Breast epithelium (tissue), 4 donors: ENCODE measurements at places on chromosomes 3 and 15. TPM values are rescaled to one million over a fixed set of nuclear protein-coding genes. Genes with fewer than 3 reads are reported as not detected.
A peak's percentile ranks its signal among the peaks of the same experiment; 100 is the strongest.

- DNase-seq, result no peak
Observed at GRCh38 chr3:105353485-105354161, 13.1 kb upstream of the ALCAM start.

DNA sequence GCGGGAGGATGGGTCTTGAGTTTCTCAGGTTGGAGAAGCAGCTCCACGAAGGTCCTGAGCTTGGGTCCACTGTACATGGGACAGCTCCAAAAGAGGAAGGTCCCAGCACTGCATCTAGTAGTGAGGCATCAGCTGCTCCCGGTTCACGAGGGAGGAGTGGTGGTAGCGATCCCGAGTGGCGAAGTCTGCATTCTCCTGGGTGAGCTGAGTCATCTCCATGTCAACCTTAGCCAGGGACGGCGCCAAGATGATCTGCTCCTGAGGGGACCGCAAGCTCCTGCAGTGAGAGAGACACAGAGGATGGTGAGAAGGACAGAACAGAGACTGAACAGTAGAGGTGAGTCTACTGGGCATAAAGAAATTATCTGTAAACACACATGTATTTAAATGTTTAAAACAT is 28.0 kb upstream of the HEG1 start:
- no peak for DNase-seq

DNA sequence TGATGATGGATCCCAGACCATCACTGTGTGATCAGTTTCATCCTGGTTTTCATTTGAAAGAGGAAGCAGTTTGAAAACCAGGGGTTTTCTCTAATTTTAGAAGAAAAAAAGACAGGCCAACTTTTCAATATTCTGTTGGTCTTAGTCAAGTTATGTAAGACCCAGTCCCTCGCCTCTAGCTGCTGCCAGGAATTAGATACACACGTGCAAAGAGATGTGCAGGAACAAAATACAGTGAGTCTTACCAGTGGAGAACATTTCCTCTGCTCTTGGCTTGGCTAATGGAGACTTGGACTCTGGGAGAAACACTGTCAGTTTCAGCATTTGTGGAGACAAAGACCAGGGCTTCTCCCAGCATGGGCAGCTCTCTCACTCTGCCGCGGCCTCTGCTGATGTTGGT is 214.9 kb upstream of the C2CD4B start:
- DNase-seq, result no peak

GRCh38 chr15:101637516-101637915 is 14.7 kb downstream of the TM2D3 start:
- DNase-seq, result no peak

DNA sequence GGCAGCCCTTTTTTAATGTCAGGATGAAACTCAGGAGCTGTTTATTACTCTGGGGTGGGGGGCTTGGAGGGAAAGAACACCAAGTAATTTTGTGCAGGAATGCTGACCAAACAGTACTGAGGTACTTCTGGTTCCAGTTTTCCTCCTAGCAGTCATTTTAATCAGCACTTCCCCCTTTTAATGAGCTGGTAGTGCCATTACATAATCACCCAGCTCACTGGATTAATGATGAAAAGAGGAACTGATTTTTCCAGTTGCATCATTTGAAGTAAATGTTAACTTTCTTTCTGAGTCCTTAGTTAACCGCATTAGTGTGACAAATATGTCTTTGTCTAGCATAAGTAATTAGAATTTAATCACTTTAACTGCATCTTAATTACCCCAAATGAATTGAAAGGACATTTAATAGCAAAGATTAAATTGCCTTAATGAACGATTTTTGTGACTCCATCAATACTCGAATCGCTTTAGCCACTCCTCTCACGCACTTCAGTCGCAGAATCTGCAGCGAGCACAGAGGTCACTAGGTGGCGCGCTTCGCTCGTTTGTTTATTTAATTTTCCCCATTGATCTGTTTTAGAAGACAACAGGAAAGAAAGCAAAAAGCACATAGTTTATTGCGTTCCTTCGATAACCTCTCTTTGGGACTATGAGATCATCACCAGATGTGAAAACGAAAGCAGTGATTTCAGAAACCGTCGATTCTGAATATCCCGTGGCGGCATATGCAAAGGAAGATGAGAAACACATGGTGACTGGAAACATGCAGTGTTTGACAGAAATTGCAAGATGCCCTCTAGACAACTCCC is 9.8 kb downstream of the ONECUT1 start:
- DNase-seq, result no peak

DNA sequence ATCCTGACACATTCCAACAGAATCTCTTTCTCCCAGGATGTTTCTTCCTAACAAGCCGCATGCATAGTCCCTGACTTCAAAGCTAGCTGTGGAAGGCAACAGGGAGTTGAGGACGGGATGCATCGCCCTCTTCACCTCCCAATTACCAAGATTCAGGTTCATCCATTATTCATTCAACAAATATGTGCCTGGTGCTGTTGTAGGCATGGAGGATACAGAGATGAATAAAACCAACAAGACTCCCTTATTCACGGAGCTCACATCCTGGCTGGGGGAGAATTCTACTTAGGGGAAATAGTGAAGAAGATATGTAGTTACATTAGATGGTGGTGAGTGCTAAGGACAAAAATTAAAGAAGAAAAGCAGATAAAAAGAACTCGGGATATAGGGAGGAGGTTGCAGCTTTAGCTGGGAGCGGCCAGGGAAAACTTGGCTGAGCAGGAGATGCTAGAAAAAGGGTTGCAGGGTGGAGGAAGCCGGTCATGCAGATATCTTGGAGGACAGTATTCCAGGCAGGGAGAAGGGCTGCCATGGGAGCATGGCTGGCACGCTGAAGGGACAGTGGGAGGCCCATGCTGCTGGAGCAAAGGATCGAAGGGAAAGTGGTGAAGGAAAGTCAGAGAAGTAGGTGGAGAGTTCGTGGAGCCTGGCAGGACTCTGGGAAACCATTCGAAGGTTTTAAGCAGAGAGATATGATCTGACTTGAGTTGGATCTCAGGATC is 5.0 kb downstream of the ITGB5 start:
- no peak for DNase-seq

GRCh38 chr15:40002295-40002694 is 36.7 kb downstream of the SRP14 start:
- DNase-seq, result no peak

DNA sequence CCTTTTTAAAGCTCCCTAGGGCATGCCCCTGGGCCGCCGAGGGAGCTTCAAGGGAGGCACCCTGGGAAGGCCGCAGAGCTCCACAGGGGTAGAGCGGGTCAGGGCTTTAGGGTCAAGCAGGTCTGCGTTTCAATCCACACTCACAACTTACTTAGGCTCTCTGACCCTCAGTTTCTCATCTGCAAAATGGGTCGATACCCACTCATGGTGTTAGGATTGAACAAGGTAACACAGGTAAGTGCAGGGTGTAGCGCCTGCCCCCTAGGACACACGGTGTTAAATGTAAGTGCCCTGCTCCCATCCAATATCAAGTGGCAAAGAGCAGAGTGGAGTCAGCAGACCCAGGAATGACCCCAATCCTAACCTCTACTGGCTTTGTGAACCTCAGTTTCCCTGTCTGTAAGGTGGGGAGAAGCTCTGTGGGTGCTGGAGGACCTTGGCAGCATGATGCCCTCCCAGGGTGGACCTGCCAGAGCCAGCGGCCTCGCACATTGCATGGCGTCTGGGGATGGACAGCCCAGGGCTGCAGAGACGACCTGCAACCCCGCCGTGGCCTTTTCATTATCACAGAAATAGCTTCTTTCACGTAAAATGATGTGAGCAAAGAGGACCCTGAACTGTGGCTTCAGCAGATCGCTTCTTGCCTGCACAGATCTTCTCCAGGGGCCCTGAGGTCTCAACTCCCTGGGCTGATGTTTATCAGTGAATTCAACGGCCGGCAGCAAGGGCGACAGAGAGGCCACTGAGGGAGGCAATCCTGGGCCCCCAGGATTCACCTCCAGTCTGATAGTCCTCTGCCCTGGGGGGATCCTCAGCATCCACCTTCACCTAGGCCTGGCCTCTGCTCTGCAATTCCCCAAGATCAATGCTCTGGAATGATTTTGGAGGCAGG is 138.5 kb downstream of the CHSY1 start:
- DNase-seq, result no peak

DNA sequence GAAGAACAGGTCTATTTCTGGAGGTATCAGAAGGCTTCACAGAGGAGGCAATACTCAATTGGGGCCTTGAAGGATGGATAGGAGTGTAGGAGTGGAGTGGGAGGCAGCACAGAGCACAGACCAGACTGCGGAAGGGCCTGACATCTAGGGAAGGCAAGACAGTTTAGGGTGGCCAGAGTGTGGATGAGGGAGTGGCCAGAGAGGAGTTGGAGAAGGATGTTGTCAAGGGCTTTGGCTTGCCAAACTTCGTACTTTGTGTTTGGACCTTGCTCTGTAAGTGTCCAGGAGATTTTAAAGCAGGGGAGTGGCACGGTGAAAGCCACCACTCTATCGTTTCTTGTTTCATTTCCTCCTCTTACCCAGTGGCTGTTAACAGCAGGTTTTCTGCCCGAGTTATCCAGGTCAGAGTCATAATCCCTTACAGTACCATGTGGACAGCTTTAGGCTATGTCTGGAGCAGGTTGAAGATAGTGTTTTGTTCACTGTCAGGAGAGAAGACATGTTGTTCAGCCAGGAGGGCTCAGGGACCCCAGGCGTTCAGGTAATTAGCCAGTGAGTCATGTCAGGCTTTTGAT is 12.3 kb downstream of the SMAD3 start:
- DNase-seq, result no peak

DNA sequence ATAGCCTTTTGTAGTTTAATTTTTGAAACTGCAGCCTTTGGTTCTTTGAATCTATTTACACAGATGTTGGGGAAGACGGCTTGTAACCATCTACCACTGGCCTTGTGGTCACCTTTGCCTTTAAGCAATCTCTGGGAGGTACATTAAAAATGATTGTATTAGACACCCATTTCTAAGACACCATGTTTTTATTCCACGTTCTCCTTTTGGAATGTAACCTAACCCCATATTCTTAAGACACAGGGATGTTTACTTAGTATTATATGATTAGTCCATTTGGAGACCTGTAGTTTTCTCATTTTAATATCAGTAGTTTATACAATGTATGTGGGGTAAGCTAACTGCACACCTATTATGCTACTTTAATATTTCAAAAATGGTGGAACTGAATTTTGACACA is 175.1 kb upstream of the PLSCR5 start:
- DNase-seq, result no peak

DNA sequence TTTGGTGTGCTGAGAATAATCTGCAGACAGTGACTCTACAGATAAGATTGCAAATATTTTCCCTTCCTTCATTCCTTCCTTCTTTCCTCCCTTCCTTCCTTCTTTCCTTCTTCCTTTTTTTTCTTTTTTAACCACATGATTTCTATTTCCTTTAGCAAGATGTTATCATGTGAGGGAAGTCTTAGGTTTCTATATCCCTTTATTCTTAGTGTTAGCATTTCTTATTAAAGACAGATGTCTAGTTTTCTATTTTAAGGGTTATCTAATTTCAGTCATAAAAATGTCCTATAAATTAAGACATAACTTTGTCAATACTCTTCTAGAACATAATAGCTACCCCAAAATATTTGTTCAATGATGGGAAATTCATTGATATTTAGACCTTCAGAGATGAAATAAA is 470.9 kb downstream of the LPP start:
- DNase-seq, result no peak

DNA sequence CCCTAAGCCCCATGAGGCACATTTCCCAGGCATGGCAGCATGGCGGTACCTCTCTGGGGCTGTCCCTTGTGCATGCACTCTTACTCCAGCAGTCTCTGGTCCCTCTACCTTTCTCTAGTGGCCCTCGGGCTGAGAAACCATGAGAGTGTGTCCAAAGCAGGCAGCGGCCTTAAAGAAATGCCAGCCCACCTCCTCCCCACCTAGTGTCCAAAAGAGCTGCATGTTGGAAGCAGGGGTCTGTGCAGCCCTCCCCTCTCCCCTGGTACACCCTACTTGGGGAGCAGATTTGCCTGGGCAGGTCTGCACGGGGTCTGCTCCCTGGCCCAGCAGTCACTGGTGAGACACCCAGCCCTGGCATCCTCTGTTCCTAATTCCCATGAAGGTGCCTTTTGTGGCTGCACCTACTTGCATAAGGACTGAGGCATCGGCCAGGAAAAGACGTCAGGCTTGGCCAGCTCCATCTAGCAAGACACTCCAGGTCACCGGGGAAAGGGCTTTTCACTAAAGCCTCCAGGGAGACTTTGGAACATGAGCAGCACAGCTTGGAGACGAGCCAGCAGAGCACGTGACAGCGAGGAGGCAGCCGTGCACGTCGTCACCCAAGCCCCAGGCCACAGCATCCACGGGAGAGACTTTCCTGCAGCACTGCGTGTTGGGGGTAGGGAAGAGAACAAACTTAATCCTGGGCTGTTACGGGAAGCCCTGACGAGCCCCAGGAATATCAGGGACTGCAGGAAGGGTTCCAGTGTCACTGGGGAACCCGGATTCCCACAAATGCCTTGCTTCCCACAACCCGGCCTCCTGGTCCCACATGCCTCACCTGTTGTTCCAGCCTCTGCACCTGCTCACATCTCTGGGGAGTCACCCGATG is 38.8 kb downstream of the TM2D3 start:
- peak; percentile 83 for DNase-seq

DNA sequence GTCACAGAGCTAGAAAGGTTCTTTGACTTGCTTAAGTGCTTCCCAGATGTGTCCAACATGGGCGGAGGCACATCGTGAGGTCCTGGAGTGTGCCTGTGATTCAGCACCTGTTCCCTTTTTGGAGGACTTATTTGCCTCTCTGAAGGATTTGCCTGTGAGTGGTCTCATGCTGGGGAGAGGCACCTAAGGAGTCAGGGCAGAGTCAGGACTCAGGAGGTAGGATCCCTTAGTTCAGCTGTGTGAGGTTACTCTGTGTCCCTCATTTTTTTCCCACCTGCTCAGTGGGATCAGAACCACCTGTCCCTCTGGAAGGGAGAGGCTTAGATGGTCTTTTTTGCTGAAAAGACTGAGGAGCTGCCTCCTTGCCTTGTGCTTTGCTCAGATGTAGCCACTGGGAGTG is 3.0 kb downstream of the ZNF589 start:
- no peak for DNase-seq

- no peak for DNase-seq
Observed at GRCh38 chr3:23252122-23252521, 49.0 kb downstream of the UBE2E2 start.

GRCh38 chr3:71195492-71195891 is 388.0 kb downstream of the FOXP1 start:
- DNase-seq, result no peak

DNA sequence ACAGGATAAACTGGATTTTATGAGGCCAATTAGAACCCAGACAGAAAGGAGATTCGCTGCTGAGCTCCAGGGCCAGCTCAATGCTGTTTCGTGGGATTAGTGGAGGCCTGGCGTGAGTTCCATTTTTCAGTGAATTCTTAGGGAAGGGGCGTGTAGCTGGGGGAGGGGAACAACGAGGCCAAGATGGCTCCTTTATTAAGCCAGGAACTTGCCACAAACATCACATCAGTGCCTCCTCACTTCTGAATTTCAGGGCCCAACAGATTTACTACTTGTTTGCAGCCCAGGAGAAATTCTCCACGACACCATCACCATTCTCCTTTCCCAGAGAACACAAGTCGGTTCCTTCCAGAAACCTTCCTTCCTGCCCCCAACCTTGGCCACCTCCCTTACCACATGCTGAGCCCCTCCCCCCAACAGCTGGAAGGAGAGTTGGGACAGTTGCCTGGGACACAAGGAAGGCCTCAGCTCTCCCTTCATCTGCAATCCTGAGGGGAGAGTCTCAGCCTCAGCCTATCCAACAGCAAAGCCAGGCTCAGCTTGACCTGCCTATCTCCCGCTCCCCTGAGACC is 5.8 kb downstream of the IGDCC4 start:
- no peak for DNase-seq

The SCG3 gene
- total RNA-seq, result 0.33 TPM

The TMEM207 gene
- not detected for total RNA-seq

The GASK1A gene
- 10.1 TPM for total RNA-seq

The ZIC1 gene
- total RNA-seq, result 6.1 TPM

The ECE2 gene
- not detected for total RNA-seq

The SPATA12 gene
- not detected for total RNA-seq

The CYP8B1 gene
- total RNA-seq, result not detected

The CCK gene
- not detected for total RNA-seq

The MYRIP gene
- total RNA-seq, result 2.6 TPM
